ENCODE measurements at places on chromosomes 4 and X. TPM values are rescaled to one million over a fixed set of nuclear protein-coding genes. Genes with fewer than 3 reads are reported as not detected.

DNA sequence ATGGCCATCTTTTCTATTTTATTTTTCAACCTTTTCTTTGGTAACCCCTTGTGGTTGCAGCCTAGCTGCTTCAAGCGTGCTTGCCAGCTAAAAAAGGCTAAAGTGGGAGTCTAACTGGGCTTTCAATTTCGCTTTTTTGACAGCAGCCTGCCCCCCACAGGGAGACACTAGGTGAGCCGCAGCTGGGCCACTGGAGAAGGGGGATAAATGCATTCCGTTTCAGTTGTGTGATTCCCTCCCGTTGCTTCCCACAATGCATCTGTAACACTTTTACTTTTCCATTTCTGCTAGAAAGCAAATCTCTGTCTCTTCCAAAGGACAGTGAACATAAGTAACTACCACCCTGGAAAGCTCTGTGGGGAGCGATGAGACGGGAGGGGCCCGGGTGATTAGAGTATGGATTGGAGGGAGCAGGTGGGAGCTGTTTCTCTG is 86.3 kb upstream of the RAPGEF2 start:
- no peaks in the 10 kb centered on the region for H3K27me3 ChIP-seq
- no peak for DNase-seq
- no peaks in the 10 kb centered on the region for H3K4me1 ChIP-seq
- H3K27ac ChIP-seq: no peak overlapping the region
- no peak overlapping the region for H3K4me3 ChIP-seq
- no peaks in the 10 kb centered on the region for H3K36me3 ChIP-seq

Gene JADE3
- total RNA-seq: 2.3 TPM

- H3K4me1 ChIP-seq: no peaks in the 10 kb centered on the region
- no peak for DNase-seq
- H3K27me3 ChIP-seq: no peaks in the 10 kb centered on the region
- no peaks in the 10 kb centered on the region for H3K36me3 ChIP-seq
- no peak overlapping the region for H3K4me3 ChIP-seq
These were observed 25.4 kb upstream of the TBC1D1 start for GRCh38 chr4:37865450-37865849.

Gene DAPP1
- 1.3 TPM for total RNA-seq

- no peak overlapping the region for H3K27ac ChIP-seq
- H3K4me3 ChIP-seq: no peak overlapping the region
- no peak for DNase-seq
- no peaks in the 10 kb centered on the region for H3K4me1 ChIP-seq
These were observed 361.0 kb upstream of the FAT1 start for GRCh38 chr4:187084701-187085100.

Data from body of pancreas (tissue), 4 donors.